ENCODE measurements at places on chromosomes 1 and 21. TPM values are rescaled to one million over a fixed set of nuclear protein-coding genes. Genes with fewer than 3 reads are reported as not detected.

Gene MYOG
- not detected for total RNA-seq

Gene KIF21B
- total RNA-seq: 0.88 TPM

Gene NEGR1
- total RNA-seq: 0.13 TPM

Gene ZSCAN20
- total RNA-seq: 0.81 TPM

Gene ATP5PO
- total RNA-seq: 191 TPM

Gene RAB3B
- total RNA-seq: 0.07 TPM

Gene HES3
- not detected for total RNA-seq

Gene PDZK1IP1
- total RNA-seq: 44.3 TPM

Gene SSR2
- 103 TPM for total RNA-seq

Gene SLAMF9
- total RNA-seq: 1.5 TPM

Gene ELAPOR1
- total RNA-seq: 0.17 TPM

Gene RPF1
- total RNA-seq: 14.3 TPM

Gene OR2L13
- not detected for total RNA-seq

Gene PDZK1
- total RNA-seq: 74.7 TPM

Gene CFHR2
- total RNA-seq: 674 TPM

Gene PRAMEF33
- total RNA-seq: 2.9 TPM

Gene KCNJ6
- total RNA-seq: not detected

Gene TNFSF4
- total RNA-seq: 0.97 TPM

Gene TOMM40L
- 6.0 TPM for total RNA-seq

Gene CACNA1S
- not detected for total RNA-seq

Gene LPAR3
- not detected for total RNA-seq

Gene LRRIQ3
- total RNA-seq: 0.68 TPM

Gene CNR2
- 0.04 TPM for total RNA-seq

Measured in right lobe of liver (tissue), 6 donors.